ENCODE measurements at places on chromosomes 2 and 18. TPM values are rescaled to one million over a fixed set of nuclear protein-coding genes. Genes with fewer than 3 reads are reported as not detected.

PDIA6 gene
- total RNA-seq: 125 TPM

NYAP2 gene
- total RNA-seq: 1.5 TPM

CNTNAP5 gene
- total RNA-seq: 1.5 TPM

XDH gene
- total RNA-seq: 6.6 TPM

TCF23 gene
- total RNA-seq: 0.42 TPM

GNLY gene
- total RNA-seq: 1.9 TPM

RNF125 gene
- total RNA-seq: 9.2 TPM

SERPINB2 gene
- total RNA-seq: not detected

EFR3B gene
- total RNA-seq: 1.0 TPM

All from ureter (tissue), 1 donor.